NCI-H82 (cell line): ENCODE measurements at places on chromosomes 4 and X.

DNA sequence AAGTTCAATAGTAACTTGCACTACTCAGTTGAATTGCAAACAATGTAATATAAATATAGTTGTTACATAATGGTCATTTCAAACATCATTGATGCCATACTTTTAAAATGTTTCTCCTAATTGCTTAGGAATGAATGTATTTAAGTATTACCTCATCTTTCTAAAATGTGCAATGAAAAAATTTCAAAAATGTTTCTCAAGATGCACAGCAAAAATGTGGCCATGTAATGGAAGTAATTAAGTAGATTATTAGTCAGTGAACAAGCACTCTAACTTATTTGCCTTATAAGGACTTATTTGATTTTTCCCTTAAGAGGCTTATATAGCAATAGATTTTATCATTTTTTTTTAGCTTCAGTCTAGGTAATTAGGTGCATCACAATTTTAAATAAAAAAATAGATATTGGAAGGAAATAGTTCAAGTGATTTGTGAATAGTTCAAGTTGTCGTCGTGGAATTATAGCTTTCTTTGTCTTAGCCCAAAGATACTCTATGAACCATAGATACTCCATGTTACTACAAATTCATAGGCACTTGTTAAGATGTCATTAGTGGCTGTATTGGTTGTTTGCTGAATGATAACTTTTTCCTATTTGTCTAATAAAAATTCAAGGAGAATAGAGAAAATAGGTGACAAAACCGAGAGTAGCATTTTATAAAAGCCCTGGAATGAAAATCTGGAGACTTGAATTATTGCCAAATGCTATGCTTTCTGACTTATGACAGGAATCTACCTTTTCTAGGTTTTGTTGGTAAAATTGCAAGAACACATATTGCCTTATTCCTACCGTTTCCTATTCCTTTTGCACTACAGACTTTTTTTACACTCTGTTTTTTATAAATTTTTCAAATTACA lies 118.5 kb downstream of the TLL1 start:
- no peak for DNase-seq

DNA sequence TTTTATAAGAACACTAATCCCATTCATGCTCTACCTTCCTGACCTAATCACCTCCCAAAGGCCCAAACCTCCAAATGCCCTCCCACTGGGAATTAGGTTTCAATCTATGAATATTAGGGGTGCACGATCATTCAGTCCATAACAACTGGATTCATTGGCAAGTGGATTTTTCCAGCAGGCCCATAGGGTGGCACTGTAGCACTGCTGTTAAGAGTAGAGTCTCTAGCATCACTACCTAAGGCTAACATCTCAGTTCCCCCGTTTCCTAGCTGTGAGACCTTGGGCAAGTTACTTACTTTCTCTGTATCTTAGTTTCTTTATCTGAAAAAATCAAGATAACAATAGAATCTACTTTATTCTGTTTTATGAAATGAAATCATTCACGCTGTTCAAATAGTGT lies 315.8 kb downstream of the STIM2 start:
- DNase-seq = peak; percentile 58

- DNase-seq = no peak
Observed at GRCh38 chr4:118206627-118207026, 146.2 kb downstream of the PRSS12 start.

- DNase-seq = no peak
Observed at GRCh38 chr4:62771983-62772557, 1571.9 kb downstream of the ADGRL3 start.

DNA sequence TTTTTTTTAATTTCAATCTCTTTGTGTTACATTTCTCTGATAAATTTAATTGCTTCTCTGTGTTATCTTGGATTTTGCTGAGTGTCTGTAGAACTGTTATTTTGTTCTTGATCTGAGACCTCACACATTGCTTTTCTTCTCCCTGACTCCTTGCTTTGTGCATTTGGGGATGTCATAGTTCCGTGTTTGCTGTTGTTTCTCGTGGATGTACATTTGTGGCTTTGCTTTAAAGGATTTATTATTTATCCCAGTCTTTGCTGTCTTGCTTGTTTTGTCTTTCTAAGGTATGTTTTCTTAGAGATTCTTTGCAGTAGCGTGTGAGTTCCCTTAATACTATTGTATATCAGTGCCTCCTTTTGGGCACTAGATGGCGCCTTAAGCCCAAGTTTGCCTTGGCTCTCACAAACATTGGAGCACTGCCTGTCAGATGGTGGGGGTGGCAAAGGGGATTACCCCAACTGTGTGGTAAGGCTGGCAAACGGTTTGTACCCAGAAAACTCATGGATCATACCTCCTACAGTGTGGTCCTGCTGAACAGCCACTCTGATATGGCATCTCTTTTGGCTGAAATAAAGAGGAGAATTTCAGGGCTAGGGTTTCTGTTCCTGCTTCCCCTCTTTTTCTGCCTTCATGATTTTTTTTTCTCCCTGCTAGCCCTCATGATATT lies 96.4 kb downstream of the PGRMC2 start:
- peak; percentile 85 for DNase-seq
